Retinal pigment epithelial cell (primary cell): ENCODE measurements at places on chromosomes 12 and 14.

- no peak for DNase-seq
These were observed 103.9 kb upstream of the MYL2 start for GRCh38 chr12:111024205-111024801.

DNA sequence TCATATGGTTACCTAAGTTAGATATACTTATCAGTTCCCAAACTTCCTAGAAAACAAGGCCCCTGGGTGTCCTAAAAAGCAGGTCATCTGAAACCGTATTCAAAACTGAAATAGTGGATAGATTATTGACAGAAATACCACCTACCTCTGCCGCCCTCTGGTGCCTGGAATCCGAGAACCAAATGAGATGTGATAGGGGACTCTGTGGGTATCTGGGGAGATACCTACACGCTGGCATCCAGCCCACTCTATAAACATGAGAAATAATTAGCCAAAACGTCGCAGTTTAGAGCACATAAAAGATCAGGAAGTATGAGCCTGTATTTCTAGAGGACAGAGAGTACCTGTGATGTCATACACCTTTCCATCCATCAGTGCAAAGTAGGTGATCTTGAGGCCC is 4.4 kb downstream of the ORMDL2 start:
- no peak for DNase-seq

DNA sequence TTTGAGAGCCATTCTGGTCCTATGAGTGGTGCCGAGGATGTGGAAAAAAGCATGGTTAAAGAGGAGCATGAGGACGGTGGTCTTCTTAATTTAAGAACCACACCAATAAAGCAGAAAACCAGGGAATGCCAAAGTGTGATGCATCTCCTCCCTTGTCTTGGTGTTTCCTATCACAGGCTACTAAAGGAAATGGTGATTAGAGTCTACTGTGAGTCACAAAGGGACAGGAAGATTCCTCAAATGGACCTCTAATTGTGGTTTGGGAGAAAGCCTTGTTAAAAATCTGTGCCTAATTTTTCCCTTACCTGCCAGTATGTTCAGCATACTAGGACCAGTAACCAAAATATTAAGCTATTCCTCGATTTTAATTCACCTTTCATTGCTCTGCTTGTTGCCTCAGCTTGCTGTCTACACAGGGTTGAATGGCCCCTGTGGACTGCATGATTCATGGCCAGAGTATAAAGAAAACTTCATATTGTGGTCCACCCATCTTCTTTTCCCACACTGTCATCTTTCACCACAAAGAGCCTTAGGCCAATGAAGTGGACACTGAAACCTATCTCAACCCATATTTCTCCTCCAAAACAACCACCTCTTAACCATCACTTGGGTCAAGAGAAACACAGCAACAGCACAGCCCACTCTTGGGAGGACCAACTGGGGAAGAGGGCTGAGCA is 38.8 kb downstream of the DIO2 start:
- no peak for DNase-seq

GRCh38 chr14:71248194-71248593 is 340.9 kb downstream of the PCNX1 start:
- no peak for DNase-seq

DNA sequence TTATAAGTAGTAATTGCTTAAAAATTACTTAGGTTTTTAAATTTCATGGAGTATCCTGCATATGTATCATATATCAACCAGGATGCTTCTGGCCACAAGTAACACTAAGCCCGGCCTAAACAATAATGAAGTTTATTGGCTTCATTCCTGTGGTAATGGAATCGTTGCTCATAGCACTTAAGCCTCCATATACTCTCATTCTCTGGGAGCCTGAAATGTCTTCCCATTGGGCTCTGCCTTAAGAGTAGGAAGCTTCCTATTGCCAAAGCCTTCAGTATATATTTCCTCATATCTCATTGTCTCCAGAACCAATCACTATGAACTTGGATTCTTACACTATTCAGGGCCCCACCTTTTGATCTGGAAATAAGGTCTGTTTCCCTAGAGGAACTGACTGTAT is 83.8 kb upstream of the DNM1L start:
- no peak for DNase-seq

DNA sequence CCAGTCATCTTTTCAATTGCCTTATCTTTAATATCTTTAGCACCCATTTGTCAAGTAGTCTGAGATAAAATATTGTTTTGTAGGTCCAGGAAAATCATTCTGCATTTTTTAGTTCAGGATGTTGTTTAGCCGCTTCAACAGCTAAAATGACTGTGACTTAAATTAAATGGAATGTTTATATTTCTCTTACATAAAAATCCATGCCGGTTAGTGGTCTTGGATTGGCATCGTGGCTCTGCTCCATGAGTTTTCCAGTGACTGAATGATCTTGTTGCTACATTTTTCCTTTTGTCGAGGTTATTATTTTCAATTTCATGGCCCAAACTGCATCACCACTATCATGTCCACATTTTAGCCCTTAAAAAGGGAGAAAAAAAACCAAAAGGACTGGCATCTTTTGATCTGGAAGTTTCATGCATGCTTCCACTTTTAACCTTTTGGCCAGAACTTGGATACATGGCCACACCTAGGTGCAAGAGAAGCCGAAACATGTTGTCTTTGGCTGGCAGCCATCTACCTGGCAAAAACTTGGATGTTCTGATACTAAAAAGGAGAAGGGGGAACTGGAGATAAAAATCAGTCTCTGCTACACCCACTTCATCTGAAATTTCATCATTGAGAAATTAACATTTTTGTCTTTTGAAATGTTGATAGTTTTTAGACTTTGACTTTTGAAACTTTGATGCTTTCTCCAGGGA is 142.4 kb downstream of the OTOGL start:
- no peak for DNase-seq

GRCh38 chr14:57492859-57493258 is 798 bp downstream of the CCDC198 start:
- peak; percentile 18 for DNase-seq

- no peak for DNase-seq
These were observed 39.4 kb downstream of the ZFHX2 start for GRCh38 chr14:23512156-23512555.

DNA sequence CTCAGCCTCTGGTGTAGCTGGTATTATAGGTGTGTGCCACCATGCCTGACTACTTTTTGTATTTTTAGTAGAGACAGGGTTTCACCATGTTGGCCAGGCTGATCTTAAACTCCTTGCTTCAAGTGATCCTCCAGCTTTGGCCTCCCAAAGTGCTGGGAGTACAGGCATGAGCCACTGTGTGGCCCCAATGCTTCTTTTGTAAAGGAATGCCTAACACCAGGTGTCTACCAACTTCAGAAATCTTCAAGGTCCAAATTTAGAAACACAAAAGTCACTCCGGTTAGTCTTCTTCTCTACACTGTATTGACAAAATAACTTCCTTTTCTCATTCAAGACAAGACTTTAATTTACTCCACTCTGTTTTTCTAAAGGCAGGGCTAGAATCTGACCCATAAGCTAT is 188.7 kb downstream of the PRKD1 start:
- DNase-seq = no peak

DNA sequence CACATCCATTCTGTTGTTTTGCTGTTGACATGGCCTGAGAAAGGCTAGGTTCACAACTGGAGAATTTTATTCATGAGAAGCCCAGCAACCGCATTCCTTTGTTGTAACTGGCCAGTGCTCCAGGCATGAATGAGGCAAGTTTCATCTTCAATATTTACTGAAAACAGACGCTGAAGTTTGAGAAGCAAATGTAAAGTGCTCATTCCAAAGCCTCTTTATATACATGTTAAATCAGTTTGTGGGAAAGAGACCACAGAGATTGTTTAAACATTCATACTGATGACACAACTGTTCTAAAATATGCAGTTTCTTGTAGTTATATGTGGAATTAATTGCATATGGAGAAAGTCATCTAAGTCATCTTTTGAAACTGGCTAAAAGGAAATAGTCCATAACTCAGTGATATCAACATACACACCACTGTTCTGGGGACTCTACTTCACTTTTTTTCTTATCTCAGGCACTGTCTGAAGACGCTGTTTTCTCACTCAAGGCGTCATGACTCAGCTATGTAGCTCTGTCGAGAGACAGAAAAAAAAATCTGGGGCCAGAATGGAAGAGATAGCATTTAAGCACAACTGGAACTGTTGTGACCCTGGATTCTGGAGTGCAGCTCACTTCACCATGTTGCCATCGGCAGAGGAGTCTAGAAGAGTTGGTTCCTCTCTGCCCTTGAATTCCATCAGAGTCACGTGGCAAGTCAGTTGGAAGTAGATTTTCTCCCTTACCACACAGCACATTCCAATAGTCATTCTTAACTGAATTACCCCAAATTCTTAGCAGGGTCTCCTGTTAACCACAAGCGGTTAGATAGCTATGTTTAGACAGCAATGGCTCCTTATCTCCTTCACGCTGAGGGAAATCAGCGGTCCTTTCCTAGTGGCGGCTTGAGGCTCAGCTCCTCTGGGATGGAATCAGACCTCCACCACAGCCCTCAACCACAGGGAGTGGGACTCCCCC is 258.4 kb upstream of the HMGA2 start:
- peak; percentile 76 for DNase-seq

DNA sequence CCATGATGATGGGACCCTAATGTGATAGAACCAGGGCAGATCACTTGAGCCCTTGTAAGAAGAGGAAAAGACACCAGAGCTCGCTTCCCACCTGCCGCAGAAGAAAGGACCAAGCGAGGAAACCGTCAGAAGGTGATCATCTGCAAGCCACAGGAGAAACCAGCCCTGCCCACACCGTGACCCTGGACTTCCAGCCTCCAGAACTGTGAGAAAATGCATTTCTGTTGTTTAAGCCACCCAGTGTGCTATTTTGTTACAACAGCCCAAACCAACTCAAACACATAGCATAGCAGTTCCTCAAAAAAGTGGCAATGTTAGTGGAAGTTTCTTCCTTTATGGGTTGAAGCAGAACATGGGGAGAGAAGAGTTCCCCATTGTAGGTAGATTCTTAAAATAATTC is 107.9 kb upstream of the BCL2L14 start:
- DNase-seq = no peak

- DNase-seq = no peak
These were observed 8.5 kb downstream of the CDCA4 start for GRCh38 chr14:105012171-105012985.

DNA sequence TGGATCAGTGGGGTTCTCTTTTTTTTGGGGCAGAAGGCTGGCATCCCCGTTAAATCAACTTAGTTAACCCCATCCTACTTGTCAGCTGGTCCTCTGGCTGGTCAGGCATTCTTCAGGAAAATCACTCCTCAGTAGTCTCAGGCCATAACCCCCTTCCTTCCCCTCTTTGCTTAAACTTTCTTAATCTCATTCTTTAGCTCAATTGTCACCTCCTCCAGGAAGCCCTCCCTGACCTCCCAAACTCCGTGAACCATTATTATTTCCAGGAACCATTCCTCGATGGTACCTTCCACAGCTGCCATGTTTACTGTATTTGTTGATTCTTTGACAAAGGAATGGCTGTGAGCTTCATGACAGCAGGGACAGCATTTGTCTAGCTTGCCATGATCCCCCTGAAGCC is 72.5 kb upstream of the FBXO21 start:
- DNase-seq = no peak

- no peak for DNase-seq
These were observed 103.1 kb downstream of the ESR2 start for GRCh38 chr14:64190974-64191502.

- DNase-seq = no peak
These were observed 461.9 kb downstream of the RAD51B start for GRCh38 chr14:68281497-68281896.

DNA sequence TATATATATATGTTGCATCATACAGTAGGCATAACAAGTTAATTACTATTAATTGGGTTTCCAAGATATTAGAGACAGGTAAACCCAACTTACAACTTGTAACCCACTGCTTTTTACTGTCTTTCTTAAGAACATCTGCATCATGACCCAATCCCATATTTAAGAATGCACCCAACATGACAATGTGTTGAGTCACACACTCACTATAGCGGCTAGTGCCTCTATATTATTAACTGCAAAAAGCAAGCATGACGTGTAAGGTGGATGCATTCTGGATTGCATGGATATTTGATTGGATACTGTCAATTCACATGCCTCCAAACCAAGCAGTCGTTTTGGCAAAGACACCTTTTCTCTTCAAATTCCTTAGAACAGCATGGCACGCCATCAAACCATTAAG is 68.2 kb downstream of the KSR2 start:
- no peak for DNase-seq

- DNase-seq = peak; percentile 20
These were observed 138.0 kb downstream of the ANO2 start for GRCh38 chr12:5807090-5807414.

- no peak for DNase-seq
These were observed 63.2 kb downstream of the ERGIC2 start for GRCh38 chr12:29317556-29318363.

GRCh38 chr12:62438098-62438692 is 28.4 kb upstream of the MON2 start:
- no peak for DNase-seq

GRCh38 chr12:101019667-101020066 is 190.4 kb downstream of the SLC5A8 start:
- DNase-seq = no peak

DNA sequence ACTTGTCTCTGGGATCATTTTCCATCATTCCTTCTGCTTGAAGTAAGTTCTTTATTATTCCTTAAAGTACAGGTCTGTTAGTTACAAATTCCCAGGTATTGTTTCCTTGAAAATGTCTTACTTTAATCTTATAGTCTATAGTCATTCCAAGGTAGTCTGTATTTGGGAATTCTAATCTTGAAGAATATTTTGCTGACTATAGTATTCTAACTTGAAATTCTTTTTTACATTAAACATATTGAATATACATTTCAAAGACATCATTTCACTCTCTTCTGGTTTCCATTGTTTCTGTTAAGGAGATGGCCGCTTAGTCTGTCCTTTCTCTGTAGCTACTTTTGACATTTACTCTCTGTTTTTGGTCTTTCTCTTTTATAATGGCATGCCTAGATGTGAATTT is 399.8 kb downstream of the TMEM117 start:
- DNase-seq = no peak

GRCh38 chr14:69982220-69982839 is 103.1 kb downstream of the SMOC1 start:
- DNase-seq = no peak

DNA sequence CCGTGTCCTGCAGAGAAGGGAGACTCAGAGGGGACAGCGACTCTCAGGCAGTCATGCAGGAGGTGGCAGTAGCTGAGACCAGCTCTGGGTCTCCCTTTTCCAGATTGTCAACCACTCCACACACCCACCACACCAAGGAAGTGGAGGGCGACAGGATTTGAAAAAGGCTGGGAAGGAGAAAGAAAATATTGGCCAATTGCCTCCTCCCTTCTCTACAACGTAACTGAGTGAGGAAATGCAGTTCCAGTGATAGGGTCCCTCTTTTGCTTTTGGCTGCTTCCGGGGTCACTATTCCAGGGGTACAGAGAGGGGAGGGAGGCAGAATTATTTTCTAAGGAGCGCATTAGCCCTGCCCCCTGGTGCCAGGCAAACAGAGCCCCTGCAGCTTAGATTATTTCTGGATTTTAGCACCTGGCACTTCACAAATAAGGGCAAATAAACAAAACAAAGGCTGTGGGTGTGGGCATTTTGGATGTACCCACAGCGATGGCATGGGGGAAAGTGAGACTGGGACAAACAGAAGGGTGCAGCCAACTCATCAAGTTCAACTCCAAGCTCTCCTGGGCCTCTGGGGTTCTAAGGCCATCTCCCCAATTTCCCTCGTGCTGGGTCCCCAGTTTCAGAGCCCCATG is 20.4 kb downstream of the ASB2 start:
- no peak for DNase-seq

GRCh38 chr12:124078800-124079199 is 105.8 kb downstream of the ZNF664 start:
- no peak for DNase-seq
